ENCODE measurements at places on chromosomes 3 and 15. TPM values are rescaled to one million over a fixed set of nuclear protein-coding genes. Genes with fewer than 3 reads are reported as not detected.

POLG gene
- 74.1 TPM for total RNA-seq

- no peak for DNase-seq
These were observed 74.9 kb downstream of the SMAD3 start for GRCh38 chr15:67140078-67140833.

GRCh38 chr15:39890621-39891020, 29.4 kb downstream of the GPR176 start:
- no peak for DNase-seq

GRCh38 chr15:66715181-66715624, 13.2 kb downstream of the SMAD6 start:
- DNase-seq, result no peak

LRRC31 gene
- total RNA-seq, result not detected

DNA sequence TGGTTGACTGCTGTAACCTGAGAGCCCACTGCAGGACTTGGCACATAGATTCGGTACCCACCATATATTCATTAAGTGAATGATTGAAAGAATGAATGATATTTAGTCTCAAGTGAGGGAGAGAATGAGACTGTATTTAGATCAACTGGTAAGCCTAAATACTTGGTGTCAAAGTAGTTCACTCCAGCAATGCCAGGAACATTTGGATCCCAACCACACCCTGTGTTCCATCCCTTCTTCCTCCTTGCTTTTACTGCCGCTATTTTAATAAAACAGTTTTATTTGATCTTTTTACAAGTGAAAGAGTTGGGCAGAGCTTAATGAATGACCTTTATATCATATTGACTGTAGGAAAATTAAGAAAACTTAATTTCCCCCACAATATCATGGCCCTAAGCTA, 473.6 kb upstream of the CBLB start:
- DNase-seq, result no peak

DNA sequence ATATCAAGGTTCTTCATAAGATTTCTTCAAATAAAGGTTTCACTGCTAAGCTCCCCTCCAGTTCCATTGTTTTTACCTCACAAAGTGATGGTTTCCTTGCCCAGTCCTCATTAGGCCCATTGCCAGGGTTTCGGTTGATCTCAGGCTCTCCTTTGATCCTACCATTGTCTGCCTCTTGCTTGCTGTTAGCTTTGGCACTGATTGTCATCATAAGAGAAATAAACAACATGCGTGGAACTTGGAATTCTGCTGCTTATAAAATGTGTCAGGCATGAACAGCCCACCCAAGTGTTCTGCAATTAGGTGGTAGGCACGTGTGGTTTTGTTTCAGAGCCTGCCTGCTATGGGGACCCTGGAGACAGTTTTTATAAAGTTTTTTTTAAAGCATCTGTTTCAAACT, 107.6 kb upstream of the BFSP2 start:
- DNase-seq, result no peak

GRCh38 chr3:123808812-123809211, 75.3 kb downstream of the MYLK start:
- no peak for DNase-seq

DNA sequence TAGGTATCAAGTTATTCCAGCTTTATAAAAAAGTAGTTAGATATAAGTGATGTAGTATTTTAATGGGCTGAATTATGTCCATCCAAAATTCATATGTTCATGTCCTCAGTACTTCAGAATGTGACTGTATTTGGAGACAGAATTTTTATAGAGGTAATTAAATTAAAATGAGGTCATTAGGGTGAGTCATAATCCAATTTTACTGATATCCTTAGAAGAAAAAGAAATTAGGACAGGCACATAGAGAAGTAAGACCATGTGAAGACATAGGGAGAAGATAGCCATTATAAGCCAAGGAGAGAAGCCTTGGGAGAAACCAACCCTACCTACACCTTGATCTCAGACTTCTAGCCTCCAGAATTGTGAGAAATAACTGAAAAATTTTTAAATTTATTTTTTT, 30.3 kb downstream of the RAP2B start:
- no peak for DNase-seq

GRCh38 chr3:73405853-73406252, 218.9 kb downstream of the PDZRN3 start:
- DNase-seq, result no peak

- no peak for DNase-seq
These were observed 136.5 kb downstream of the ZNF621 start for GRCh38 chr3:40661284-40661683.

PIAS1 gene
- 32.1 TPM for total RNA-seq

GRCh38 chr15:83030021-83030420, 18.6 kb upstream of the C15orf40 start:
- peak; percentile 22 for DNase-seq

- peak; percentile 98 for DNase-seq
These were observed 13.5 kb upstream of the ZNF592 start for GRCh38 chr15:84734794-84735479.

DNA sequence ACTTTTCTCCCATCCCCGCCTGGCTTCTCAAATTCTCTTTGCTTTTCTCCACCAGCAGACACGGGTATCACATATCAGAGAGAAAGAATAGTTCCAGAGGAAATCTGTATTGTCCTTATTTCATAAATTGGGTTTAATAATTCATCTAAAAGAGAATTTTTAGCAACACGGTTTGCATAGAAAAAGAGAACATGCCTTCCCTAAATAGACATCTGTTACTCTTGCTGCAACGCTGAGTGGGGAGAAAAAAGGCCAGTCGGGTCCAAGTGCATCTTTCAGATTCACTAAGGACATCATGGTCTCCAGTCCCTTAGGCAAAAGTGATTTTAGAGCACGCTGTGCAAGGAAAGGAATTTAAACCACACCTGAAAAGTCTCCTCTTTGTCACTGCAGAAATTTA, 201.3 kb downstream of the ABHD5 start:
- no peak for DNase-seq

GRCh38 chr3:55876560-55876959, 389.5 kb upstream of the WNT5A start:
- DNase-seq, result no peak

DNA sequence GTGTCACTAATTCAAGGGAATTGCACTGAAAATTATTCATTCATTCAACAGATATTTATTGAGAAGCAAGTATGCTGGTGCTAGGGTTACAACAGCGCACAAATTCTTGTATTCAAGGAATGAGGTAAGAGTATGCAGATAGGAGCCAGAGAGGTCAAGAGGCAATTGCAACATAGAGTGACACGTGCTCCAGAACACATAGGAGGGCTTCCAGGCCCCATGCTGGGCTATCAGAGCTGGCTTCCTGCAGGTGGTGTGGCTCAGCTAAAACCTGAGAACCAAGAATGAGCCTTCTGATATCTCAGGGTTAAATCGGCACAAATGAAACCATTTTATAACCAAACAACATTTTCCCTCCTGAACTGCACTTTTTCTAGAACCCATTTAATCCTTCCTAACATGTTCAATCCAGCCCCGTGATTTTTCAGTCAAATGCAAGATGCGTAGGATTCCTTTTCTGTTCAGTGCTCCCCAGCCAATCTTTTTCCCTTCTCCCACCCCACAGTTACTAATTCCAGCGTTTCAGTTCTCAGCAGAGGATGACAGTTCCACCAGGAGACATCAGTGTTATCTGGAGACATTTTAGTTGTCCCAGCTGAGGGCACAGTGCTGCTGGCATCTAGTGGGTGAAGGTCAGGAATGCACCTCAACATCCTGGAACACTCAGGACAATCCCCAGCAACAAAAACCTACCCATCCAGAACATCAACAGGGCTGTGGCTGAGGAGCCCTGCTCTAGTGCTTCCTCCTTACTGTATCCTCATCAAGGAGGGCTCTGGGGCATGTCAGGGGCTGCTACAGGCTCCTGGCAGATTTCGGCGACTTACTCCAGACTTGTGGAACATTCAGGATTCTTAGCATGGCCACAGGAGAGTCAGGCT, 13.1 kb downstream of the CCR5AS start:
- DNase-seq, result peak; percentile 32

SYNM gene
- total RNA-seq, result 3.5 TPM

DNA sequence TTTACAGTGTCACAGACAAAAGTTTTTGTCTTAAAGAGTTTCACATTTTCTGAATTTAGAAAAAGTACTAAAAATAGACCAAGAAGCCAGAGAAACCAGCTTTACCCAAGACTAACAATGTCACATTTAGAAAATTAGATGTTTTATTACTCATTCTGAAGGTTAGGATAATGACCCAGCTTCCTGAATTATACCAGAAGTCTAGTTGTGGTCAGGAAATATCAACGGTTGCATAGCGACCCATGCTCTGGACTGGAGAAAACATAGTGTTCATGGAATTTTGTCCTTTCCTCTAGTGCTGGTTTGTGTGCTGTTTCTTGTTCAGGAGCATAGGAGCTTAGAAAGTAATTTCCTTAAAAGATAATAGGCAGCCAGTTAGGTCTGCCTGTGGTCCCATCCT, 59.0 kb downstream of the DPPA2 start:
- DNase-seq, result no peak

DNA sequence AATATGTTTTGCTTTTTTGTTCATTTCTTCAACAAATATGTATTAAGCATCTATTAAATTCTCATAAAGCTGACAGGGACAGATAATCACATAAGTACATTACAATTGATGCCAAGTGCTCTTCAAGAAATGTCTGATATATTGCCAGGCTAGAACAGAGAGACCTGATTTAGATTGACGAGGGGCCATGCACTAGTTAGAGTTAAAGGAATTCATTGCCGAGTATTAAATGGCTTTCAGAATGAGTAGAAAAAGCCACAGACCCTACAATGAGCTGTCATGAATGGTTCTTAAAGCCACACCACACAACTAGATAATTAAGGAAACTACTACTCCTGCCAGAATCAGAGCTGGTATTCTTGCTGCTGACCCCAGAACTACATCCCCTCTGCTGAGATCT, 250.2 kb upstream of the MME start:
- DNase-seq, result no peak

- DNase-seq, result no peak
These were observed 292.3 kb downstream of the TLE3 start for GRCh38 chr15:69805248-69805953.

EAF1 gene
- total RNA-seq, result 29.5 TPM

DNA sequence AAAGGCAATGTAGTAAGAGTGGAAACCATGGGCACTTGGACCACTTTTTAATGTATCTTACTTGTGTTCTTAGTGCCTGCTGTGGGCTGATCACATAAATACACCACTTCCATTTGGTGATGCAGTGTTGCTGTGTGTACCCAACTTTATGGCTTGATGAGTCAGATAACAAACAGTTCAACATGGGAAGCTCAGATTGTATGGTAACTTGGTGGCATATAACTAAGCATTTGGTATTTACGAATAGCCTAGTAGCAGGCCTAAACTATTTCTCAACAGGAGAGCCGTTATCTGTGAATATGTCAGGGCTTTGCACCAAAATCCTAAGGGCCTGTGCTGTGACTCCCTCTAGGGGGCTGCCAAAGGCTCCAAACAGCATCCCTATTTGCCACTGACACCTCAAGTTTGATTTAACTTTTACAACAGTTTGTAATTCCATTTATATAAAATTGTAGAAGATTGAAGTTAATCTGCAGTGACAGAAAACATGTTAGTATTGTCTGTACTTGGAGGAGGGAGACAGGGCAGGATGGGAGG, 640.4 kb upstream of the CADM2 start:
- peak; percentile 57 for DNase-seq

DNA sequence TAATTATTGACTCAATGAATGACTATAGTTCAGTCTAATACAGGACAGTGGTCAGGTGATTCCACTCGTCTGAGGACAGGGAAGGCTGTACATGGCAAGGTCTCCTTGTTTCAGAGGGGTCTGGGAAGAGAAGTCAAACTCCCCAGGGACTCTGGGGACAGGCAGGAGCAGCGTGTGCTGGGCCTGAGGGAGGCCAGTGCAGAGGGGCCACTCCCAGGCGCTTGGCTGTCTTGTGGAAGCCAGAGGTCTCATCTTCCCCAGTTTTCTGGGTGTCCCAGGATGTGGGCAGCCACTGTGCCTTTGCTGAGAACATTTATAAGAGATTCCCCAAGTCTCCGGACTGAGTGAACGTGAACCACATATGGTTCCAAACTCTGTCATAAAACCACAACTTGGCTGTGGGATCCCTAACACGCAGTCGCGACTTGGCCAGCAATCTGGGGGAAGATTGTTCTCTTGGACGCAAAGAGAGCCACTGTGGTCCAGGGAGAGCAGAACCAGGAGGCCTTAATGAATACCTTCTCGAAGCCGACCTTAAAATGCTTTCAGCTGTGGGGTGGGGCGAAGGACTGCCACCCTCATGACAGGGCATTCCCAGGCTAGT, 30.4 kb downstream of the BHLHE40 start:
- DNase-seq, result no peak

CCDC39 gene
- total RNA-seq, result 0.52 TPM

- DNase-seq, result no peak
These were observed 177.8 kb upstream of the LRTM1 start for GRCh38 chr3:55105647-55106046.

DNA sequence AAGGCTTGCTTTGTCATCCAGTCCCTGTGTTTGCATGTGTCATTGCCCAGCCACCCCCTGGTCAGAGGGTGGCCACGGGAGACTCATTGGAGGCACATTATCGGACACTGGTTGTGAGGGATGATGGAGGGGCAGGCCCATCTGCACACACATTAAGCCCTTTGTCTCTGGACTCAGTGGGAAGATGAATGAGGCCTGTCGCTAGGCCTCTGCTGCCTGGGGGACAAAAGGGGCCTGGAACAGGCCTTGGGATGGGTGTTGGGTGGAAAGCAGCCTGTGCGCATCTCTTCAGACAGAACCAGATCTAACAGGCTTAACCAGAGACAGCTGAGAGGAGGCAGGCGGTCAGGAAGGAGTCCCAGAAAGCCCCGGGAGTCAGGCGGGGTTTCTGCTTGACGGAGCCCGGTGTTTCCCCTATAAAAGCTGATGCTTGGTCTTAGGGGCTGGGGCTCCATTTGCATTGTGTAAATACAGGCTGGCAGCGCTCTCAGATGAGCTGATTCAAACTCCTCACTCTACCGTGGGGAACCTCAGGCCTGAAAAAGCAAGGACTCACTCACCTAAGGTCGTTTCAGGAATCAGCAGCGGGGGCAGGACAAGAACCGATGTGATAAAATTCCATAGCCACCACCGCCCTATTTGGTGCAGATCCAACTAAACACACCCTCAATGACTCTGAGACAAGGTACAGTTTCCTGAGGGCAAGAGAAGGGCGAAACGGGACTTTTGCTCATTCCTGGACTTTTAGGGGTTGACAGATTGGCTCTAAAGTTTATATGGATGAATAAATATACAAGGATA, 17.1 kb upstream of the SKIC8 start:
- peak; percentile 56 for DNase-seq

DNA sequence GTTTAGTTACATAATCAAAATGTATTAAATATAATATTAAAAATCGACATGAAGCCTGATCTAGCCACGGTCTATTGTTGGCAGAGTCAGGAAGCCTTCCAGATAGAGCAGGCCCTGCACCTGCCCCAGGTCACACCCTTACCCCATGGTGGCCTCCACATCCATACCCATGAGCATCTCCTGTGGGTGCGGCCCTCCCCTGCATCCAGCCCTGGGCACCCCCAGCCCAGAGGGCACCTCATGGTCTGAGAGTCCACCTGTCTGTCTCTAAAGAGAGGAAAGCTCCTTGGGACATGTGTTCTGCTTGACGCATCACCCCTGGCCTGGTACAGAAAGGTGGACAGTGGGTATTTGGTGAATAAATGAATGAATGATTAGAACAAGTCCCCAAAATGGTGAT, 37.2 kb upstream of the CSPG4 start:
- DNase-seq, result no peak

IGF2BP2 gene
- 87.4 TPM for total RNA-seq
